Activated naive CD4-positive, alpha-beta T cell treated with anti-CD3 and anti-CD28 coated beads for 36 hours (primary cell): ENCODE measurements at places on chromosomes 6 and 20.

DNA sequence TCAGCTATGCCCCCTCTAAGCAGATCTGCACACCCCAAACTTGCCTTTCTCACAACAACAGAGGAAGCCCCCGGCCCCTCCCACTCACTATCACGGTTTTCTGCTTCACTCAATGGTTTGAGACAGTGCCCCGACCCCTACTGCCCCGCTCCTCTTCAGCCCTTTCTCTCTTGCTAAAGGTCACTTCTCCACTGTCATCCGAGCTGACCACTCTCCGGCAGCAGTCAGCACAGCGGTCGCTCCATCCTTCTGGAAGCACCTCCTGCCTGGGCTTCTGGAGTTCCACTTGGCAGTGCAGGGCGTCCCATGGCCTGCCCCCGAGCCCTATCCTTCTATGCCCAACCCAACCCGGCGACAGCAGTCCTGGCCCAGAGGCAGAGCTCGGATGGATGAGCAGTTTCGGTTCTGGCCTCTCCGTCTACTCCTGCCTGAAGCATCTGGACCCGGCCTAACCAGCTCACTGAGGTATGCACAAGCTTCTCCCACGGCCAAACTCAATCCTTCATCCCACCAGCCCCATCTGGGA lies 4.1 kb downstream of the CTSZ start:
- no peak for DNase-seq

GRCh38 chr6:127190552-127190951 lies 72.1 kb downstream of the RSPO3 start:
- DNase-seq, result no peak

DNA sequence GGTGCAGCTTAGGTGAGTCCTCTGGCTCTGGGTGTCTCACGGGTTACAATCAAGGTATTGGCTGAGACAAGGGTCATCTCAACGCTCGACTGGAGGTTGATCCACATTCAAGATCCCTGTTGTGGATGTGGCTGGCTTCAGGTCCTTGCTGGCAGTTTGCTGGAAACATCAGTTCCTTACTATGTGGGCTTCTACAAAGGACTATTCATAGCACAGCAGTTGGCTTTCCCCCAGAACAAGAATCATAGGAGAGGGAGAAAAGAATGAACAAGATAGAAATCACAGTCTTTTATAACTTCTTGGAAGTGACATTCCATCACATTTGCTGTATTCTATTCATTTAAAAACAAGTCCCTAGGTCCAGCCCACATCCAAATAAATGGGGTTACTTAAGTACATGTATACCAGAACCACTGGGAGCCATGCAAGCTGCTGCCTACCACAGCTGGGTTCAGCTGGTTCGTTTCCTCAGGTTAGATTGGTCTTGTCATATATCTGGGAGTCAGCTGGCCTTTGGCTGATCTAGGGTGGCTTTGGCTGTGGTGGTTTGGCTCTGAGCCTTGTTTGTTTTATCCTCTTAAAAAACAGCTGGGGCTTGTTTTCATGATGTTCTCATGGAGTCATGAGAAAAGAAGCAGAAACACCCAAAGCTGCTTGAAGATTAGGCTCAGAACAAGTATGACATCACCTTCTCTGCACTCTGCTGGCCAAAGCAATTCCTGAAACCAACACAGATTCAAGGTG lies 433.2 kb upstream of the SPTLC3 start:
- no peak for DNase-seq

DNA sequence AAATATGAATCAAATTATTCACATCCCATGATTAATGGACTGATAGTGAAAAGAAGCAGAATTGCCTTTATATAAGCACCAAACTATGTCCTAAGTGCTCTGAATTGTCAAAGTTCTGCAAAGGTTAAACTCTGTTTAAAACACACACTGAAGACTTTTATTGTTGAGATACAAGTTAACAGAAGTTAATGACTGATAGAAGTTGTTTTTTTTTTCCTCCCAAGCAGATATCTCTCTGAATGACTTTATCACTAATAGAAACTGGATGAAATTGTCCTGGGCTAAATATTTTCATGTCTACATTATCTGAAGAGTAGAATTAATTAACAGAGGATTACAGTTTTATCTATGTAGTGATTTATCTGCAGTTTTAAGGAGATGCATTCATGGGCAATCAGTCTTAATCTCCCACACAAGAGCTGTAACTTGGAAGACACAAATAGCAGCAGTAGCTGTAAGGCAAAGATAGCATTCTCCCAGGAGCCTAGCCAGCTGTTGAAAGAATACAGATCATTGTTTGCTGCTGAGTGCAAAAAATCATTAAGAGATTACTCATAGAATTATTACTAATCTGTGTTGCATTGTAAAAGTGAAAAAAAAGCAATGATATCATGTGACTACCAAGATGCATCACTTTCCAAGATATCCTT lies 49.9 kb downstream of the BMP5 start:
- DNase-seq, result no peak

- no peak for DNase-seq
Observed at GRCh38 chr6:122207794-122208193, 191.7 kb upstream of the HSF2 start.

DNA sequence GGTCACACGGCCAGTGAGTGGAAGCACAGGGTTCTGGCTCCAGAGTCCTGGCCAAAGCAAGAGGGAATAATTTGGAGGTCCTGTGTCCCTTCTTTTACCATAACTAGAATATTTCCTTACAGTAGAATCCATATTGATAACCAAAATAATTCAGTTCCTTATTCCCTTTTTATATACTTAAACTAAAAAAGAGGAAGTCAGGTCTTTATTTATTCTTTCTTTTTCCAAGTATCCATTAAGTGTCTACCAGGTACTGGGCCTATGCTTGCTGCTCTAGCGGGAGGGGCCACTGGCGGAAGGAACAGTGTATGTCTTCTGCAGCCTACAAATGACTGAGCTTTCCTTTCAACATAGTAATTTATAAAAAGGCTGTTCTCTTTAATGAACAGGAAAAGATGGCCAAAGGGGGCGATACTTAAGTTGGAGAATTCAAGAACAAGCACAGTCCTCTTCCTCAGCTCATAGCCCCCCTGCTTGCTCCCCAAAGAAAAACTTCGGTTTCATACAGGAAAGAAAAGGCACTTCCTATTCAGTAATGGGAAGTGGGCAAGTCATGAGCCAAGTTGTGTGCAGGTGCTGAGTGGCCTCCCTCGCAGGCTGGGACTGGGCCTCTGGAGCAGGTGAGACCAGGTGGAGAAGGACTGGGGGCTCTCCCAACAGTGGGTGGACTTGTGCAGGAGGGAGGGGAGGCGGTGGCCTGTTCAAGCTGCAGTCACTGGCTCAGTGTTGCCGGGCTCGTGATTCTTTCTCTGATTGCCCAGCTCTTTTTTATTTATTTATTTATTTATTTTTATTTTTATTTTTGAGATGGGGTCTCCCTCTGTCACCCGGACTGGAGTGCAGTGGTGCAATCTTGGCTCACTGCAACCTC lies 110.9 kb downstream of the ARMC2 start:
- no peak for DNase-seq

DNA sequence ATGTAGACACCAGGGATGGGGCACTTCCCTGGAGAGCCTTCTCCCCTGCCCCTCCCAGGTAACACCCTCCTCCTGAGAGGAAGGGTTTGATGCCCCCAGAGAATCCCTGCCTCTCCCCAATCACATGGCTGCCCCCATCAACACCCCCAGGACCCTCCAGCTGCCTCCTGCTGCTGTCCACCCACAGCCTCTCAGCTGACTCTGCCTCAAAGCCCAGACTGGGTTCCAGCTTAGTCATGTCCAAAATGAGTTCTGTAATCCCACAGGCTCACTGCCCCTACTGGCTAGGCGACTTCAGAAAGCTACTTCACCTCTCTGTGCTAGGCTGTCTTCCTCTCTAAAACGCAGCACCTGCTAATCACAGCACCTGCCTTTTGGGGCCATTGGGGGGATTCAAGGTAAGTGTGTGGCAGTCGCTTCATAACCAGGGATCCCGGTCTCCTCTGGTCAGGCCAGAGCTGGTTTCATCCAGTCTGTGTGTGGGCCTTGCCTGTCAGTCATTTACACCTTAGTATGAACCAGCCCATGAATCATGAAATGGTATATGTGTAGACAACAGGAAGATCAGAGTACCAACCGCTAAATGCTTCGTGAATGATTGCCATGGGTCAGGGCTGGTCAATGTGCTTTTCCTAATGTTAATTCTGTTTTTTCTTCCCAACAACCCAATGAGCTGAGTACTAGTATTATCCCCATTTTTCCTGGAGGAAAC lies 40.4 kb downstream of the TFEB start:
- no peak for DNase-seq

GRCh38 chr6:8983202-8983688 lies 547.9 kb upstream of the SLC35B3 start:
- peak; percentile 69 for DNase-seq

- DNase-seq, result peak; percentile 27
Observed at GRCh38 chr6:170152989-170153388, 137.9 kb downstream of the DLL1 start.

- DNase-seq, result no peak
Observed at GRCh38 chr6:116528780-116529179, 16.7 kb downstream of the TRAPPC3L start.

- no peak for DNase-seq
Observed at GRCh38 chr6:37244430-37245310, 12.9 kb upstream of the TBC1D22B start.

DNA sequence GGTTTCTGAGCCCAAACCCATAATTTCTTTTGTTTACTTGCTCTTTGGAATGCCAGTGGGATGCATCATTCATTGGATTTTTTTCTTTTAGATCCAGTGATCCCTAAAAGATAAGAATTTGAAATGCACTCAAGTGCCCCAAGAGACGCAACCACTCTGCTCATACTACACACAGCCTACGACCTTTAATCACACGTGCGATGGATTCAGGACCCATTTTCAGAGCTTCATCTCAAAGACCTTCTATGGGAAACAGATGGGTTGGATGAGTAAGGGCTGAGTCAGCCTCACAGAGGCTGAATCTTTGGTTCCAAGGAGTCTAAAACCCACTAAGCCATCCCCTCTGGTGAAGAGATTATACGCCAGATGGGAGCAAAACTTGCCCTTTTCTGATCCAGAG lies 265.5 kb upstream of the EXOC2 start:
- DNase-seq, result no peak

DNA sequence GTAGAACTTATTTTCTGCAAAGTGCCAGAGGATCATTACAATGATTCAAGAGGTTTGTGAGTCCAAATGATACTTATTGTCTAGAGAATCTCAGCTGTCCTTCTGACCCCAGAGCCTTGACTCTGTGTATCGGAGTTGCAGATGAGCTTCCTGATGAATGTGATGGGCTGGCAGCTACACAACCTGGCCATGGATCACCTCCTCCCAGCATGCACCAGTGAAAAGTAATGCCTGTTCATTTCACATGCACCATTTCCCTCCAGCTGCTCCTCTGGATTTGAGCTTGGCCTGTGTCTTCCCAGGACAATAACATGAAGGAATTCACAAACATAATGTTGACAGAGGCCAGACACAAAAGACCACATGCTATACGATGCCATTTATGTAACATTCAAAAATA lies 30.0 kb downstream of the SNHG17 start:
- DNase-seq, result no peak

GRCh38 chr6:355373-356208 lies 36.0 kb upstream of the IRF4 start:
- no peak for DNase-seq

GRCh38 chr20:44028868-44029847 lies 114.5 kb downstream of the TOX2 start:
- DNase-seq, result peak; percentile 60

DNA sequence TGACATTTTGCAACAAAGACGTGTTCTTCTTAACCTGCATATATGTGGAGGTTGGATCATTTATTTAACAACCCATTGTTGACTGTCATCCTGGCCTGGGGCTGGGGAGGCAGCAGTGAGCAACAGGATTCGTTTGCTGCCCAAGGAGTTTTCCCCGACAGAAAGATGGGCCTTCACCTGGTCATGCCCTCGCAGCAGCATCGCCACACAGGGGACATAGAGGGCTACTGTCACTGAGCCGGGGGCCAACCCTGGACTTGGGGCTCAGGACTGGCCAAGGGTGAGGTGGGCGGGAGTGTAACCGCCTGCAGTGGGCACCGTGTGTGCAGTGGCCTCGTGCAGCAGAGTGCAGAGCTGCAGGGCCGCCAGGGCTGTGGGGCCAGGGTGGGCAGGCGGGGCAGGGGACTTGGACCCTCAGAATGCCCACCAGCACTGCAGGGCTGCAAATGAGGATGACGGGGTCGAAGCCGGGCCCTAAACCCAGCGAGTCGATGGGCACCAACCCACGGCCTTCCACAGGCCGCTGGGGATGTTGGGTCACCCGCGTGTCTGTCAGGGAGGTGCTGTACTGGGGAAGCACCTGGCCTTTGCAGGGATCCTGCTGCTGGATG lies 11.8 kb downstream of the DUSP22 start:
- DNase-seq, result no peak

DNA sequence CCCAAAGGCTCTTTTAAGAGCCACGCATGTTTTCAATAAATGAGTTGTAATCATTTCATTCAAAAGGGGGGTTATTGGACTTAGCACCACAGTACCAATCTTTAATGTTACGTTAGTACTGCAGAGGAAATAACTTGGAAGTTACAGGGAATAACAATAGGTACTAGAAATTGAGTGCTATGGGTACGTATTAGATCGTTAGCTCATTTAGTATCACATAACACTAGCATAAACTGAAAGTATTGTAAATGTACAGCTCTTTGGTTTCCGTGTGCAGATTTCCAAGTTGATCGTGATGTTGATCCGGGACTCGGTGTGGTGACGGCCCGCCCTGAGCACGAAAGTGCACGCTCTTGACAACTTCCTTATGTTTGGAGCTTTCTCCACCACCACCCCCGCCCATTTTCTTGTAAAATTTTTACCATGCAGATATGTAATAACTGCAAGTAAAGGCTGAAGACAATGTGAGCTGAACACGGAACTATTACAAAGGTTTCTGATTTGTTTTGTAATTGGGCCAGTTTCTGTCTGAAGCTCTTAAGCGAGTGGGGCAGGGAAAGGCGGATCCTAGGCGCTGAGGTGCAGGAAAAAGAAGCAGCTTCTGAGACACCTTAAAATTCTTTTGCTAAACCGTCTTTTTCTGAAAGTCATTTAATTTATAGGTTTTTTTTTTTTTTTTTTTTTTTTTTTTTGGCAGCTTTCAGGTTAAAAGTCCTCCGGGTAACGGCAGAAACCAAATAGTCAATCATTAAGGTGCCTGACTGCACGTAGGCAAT lies 71.5 kb downstream of the HFE start:
- peak; percentile 72 for DNase-seq

GRCh38 chr20:42531508-42531961 lies 658.2 kb downstream of the PTPRT start:
- DNase-seq, result no peak
